Body of pancreas (tissue), 4 donors: ENCODE measurements at places on chromosomes 7 and 10. TPM values are rescaled to one million over a fixed set of nuclear protein-coding genes. Genes with fewer than 3 reads are reported as not detected.

The ARPC1A gene
- 63.0 TPM for total RNA-seq

The C10orf105 gene
- total RNA-seq, result not detected

The CALHM1 gene
- not detected for total RNA-seq

The CRTAC1 gene
- total RNA-seq, result 0.52 TPM

The SMARCD3 gene
- 22.3 TPM for total RNA-seq

The BCAP29 gene
- 37.9 TPM for total RNA-seq

The CLDN3 gene
- total RNA-seq, result 94.2 TPM

The CAV2 gene
- total RNA-seq, result 47.0 TPM

The TRIL gene
- 1.3 TPM for total RNA-seq

The FAM180A gene
- total RNA-seq, result not detected

The SLC26A5 gene
- total RNA-seq, result not detected

The ARHGEF35 gene
- 5.4 TPM for total RNA-seq

The CUZD1 gene
- total RNA-seq, result 225 TPM

The WDFY4 gene
- 0.66 TPM for total RNA-seq

The AS3MT gene
- total RNA-seq, result 4.0 TPM

The HOXA6 gene
- not detected for total RNA-seq

The HECTD2 gene
- total RNA-seq, result 13.0 TPM

The LRIT1 gene
- total RNA-seq, result not detected

The ATOH7 gene
- not detected for total RNA-seq

The GPR146 gene
- total RNA-seq, result 11.2 TPM

The PTEN gene
- 105 TPM for total RNA-seq

The SFTPA1 gene
- 0.26 TPM for total RNA-seq

The SLC39A12 gene
- total RNA-seq, result not detected

The NXPH1 gene
- not detected for total RNA-seq

The DMBT1 gene
- 0.26 TPM for total RNA-seq

The GIMAP5 gene
- total RNA-seq, result 5.3 TPM

The OR13A1 gene
- not detected for total RNA-seq

The TMEM229A gene
- total RNA-seq, result not detected

The GDF10 gene
- 8.0 TPM for total RNA-seq

The CDC14C gene
- total RNA-seq, result not detected

The CRHR2 gene
- 0.33 TPM for total RNA-seq

The PVRIG gene
- total RNA-seq, result 0.78 TPM

The GJD4 gene
- total RNA-seq, result not detected

The NPC1L1 gene
- total RNA-seq, result not detected

The HACD1 gene
- 1.0 TPM for total RNA-seq

The RAB19 gene
- total RNA-seq, result 15.3 TPM

The MYL10 gene
- not detected for total RNA-seq

The EPO gene
- total RNA-seq, result 1.3 TPM

The RNF148 gene
- 8.6 TPM for total RNA-seq

The INSYN2A gene
- total RNA-seq, result not detected

The ZNF467 gene
- 9.9 TPM for total RNA-seq

The GFRA1 gene
- total RNA-seq, result 4.2 TPM

The HOXA7 gene
- 0.26 TPM for total RNA-seq

The CCDC172 gene
- total RNA-seq, result not detected
